ENCODE measurements at places on chromosomes 1 and 21.

DNA sequence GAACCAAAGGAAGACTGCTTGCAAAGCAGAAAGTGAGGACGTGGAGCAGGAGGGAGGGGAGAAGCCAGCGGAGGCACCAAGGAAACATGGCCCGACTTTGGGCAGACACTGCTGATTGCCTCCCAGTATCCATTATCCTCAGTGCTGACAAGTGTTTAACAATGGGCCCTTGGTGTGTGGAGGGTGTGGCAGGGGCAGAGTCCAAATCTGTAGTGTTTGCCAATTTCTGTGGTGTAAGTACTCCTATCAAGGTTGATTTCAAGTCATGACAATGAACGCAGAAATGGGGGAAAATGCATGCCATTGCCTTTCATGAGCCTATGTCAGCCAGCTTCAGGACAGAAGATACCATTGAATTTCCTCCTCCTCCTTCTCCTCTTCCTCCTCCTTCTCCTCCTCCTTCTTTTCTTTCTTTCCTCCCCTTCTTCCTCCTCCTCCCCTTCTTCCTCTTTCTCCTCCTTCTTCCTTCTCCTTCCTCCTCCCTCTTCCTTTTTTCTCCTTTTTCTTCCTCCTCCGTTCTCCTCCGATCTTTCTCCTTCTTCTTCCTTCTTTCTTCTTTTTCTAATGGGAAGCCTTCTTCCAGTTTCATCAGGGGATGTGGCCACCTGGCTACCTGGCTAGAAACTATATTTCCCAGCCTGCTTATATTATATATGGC, 10.3 kb upstream of the PHC2 start:
- no peak for DNase-seq

DNA sequence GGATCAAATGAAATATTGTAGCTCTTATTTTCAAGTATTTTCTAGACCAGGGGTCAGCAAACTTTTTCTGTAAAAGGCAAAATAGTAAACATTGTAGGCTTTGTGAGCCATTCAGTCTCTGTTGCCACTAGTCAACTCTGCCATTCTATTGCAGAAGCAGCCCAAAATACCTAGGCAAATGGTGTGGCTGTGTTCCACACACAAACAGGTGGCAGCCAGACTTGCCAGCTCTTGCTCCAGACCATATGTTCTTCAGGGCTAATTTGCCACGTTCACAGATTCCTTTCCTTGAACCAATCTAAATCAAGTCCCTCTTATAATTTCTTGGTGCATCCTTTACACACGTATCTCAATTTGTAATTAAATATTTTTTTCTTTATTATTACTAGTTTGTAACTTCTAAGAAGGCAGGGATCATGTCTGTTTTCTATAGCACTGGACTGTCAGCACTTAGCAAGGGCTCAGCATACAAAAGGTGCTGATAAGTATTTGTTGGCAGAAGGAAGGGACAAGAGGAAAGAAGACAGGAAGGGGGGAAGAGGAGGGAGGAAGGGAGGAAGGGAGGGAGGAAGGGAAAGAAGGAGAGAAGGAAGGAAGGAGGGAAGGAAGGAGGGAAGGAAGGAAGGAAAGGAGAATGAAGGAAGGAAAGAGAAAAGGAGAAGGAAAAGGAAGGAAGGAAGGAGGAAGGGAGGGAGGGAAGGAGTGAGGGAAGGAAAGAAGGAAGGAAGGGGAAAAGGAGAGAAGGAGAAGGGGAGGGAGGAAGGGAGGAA, 106.5 kb upstream of the EDEM3 start:
- DNase-seq, result no peak

GRCh38 chr1:74530892-74531291, 18.5 kb upstream of the LRRC53 start:
- no peak for DNase-seq

DNA sequence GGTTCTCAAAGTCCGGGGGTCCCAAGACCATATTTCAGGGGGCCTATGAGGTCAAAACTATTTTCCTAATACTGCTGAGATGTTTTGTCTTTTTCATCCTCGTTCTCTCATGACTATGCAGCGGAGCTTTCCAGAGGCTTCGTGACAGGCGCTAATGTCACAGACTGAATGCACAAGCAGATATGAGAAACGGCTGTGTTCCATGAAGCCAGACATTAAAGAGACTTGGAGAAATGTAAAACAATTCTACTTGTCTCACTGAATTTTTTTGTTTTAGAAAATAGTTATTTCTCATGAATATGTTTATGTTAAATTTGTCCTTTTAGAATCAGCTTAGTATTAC, 10.3 kb downstream of the PIGP start:
- DNase-seq, result no peak

GRCh38 chr1:151508833-151509232, 2.4 kb upstream of the CGN start:
- DNase-seq, result no peak

DNA sequence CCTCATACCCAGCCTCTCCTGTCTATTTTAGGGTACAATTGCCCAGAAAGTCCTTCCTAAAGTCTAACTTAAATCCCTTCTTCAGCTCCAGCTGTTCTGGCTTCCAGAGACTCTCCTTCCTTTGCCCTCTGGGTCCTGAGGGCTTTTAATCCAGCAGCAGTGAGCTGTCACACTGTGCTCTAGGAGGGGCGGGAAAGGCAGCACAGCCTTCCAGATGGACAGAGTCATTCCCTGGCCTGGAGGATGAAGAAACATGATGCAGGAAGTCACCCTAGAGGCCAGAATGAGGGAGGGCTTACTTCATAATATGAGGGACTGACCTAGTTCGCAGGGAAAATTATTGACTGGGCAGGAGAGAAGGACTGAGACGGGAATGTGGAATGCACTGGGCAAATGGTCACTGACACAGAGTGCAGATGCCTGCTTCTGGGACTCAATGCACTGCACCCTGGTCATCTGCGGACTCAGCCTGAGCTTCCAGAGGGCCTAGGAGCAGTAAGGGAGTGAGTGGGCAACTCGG, 1.3 kb downstream of the SH2D2A start:
- no peak for DNase-seq

- no peak for DNase-seq
Measured at GRCh38 chr1:20152599-20152930, 13.4 kb downstream of the PLA2G2F start.

DNA sequence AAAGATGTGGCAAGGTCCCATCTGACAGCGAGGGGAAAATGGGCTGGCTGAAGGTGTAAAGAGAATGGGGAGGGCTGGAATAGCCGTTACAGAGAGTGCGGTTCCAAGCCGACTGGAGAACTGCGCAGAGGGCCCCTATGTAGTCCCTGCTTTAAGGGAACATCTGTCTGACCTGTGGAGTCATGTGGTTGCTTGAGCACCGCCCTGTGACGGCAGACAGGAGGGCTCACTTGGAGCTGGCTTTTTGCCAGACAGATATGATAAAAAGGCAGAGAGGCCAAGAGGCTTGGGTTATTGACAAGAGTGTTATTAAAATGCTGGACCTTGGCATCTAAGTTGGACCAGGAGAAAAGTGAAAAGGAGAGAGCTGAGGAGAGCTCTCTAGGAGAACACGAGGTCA, 5.9 kb upstream of the PTPRF start:
- no peak for DNase-seq

DNA sequence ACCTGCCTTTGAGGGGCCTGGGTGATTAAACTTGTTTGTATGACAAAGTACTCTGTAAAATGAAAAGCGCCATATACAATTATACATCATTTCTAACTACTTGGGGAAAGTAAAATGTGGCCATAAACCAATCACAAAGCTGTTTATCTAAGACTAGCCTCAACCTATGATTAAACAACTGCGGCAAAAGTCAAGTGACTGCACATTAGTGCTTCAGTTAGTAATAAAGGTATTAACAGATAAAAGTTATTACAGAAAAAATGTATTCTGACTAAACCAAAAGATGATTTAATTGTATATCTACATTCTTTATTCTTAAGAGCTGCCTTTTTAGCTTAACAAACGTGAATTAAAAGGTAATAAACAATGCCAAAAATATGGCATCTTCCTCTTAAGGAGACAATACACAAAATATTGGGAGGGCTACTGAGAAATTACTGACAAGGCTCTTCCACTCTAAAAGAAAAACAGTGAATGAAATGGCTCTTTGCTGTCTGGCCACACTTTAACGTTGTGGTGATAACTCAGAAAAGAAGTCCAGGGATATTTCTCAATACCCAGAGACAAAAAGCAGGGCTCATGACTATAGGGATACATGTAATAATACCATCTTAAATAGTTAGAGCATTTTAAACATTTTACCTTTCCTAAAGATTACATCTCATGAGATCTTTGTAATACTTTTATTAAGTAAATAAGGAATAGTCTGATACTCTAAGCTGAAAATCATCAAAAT, 8.6 kb downstream of the ARHGAP29 start:
- no peak for DNase-seq

DNA sequence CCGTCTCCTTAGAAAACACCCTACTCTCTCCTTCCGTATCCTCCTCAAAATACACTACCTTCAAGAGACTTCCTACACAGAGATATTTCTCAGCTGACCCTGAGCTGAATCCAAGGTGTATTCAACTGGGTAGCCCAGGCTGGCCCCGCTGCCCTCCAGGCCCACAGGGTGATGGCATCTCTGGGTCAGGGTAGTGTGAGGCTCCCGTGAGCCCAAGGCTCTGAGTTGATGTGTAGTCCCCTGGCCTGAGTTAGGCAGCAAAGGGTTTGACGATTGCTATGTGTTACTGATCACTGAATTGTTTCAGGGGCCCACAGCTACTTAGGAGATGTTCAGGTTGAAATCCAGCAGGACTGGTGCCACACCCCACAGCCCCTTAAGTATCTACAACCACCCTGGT, 6.7 kb downstream of the INAVA start:
- DNase-seq, result no peak

DNA sequence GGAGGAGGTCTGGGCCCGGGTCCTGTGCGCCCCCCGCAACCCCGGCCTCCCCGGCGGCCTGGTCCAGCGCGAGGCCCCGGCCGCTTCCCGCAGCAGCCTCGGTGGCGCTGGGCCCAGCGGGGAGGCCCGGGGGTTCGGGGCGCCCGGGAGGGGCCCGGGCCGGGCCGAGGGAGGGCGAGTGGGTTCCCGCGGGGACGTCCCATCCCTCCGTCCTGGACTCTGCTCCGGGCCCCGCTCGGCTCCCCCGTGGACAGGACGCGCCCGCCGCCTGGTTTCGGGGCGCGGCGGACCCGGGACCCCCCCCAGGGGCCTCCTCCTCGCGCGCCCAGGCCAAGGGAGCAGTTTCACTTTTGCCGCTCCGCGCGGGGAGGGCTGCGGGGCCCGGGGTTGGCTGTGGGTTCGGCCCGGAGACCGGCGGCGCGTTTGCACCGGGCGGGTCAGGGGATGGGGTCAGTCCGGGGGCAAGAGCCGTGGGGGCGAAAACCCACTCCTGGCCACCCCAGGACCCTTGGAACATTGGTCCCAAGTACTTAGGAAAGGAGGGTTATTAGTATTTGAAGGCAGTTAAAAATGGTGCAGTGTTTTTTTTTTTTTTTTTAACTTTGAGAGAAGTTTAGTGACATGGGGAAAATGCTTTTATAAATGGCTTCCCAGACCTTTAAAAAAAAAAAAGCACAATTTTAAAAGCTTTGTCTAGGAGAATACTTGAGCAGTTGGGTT, 677 bp downstream of the AGPAT3 start:
- DNase-seq, result no peak

- DNase-seq, result no peak
Measured at GRCh38 chr1:87523466-87523865, 194.8 kb downstream of the LMO4 start.

DNA sequence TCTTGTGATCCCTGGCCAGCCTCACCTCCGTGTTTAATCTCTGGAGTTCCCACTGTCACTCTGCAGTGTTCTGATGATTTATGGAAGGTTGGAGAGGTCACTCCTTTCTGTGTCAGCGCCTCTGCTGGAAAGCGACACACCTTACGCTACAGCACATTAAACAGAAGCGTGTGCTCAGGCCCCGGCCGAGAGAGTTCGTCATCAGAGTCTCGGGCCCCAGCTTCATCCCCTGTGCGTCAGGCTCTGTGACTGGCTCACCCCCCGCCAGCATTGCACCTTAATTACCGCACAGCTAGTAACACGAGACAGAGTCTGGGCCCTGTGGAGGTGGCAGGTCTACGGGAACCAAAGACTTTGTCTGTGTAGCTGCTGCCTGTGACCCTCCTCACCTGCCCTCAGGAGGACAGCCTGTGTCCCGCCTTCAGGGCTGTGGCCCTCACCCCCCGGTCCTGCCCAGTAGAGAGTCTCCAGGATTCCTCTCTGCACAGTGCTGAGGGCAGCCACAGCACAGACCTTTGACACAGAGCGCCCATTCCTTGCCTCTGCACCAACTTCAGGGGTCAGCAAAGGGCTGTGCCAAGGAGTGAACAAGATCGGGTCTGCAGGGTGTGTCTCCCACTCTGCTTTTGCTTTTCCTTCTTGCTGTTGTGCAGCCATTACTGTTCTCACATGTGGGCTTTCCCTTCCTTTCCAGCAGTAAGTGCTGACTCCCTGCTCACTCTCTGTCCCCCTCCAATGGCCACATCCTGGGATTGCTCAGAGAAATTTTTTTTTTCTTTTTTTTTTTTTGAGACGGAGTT, 157.6 kb downstream of the PGBD5 start:
- peak; percentile 76 for DNase-seq

DNA sequence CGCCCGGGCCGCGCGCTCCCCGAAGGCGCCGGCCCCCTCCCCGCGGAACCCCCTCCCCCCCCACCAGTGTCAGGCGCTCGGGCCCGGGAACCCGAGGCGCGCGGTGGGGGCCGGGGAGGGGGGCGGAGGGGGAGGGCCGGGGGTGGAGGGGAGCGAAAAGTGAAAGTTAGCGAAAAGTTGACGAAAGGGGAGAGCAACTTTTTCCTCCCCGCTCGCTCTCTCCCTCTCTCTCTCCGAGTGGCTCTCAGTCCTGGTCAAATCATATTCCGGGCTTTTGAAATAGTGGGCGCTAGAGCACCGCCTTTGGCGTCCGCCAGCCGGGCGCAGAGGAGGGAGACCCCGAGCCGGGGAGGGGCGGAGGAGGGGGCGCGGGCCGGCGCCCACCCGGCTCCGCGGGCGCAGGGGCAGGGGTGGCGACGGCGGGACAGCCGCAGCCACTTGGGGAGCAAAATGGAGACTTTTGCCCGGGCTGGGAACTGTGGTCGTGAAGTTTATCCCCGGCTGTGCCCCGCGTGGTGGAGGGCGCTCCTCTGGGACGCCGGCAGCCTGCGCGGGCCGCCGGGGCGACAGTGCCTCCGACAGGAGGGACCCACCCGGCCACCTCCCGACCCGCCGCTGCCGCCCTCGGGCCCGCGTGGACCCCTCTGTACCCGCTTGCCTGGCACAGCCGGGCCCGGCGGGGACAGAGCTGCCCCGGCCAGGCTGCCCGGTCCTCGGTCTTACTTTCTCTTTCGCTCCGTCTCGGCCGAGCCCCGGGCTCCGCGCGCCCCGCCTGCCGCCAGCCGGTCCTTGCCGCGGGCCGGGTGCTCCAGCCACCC, 697 bp downstream of the PRDM16 start:
- DNase-seq, result peak; percentile 59

- DNase-seq, result no peak
Measured at GRCh38 chr1:23594927-23595353, 35.6 kb upstream of the ID3 start.

GRCh38 chr1:5151511-5151910, 497.1 kb downstream of the AJAP1 start:
- DNase-seq, result no peak

GRCh38 chr1:218480137-218480536, 135.0 kb downstream of the TGFB2 start:
- DNase-seq, result peak; percentile 60

- no peak for DNase-seq
Measured at GRCh38 chr1:225842074-225842473, 32.1 kb downstream of the EPHX1 start.

Measured in urothelium cell line (cell line).